ENCODE measurements at places on chromosomes 1 and 21.

DNA sequence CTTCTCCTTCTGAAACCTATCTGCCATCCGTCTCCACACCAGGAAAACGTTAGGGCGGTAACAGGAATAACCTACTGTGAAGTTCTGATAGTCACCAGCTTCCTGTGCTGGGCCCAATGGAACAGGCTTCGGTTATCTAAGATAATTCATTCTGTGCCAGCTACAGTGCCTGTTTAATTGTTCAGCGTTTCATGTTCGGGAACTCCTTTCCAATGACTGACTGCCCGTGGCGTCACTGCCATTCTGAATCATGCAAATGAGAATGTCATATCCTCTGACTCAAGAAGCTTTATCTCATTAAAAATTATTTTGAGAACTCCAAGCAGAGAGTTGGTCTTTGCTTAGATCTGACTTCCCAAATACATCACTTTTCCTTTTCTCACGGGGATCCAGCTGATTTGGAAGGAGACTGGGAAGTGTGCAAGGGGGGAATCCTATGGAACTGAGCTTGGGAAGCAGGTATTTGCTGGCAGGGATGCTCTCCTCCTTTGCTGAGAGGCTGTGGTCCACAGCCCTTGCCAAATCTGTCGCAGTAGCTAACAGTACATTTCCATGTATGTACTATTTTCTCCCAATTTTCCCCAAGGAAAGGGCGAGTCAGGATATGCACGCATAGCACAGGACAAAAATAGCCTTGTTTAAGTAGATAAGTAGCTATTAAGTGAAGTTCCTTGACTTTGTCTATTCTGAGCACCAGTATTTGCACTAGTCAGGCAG lies 358.7 kb downstream of the LTN1 start:
- no peak for DNase-seq

DNA sequence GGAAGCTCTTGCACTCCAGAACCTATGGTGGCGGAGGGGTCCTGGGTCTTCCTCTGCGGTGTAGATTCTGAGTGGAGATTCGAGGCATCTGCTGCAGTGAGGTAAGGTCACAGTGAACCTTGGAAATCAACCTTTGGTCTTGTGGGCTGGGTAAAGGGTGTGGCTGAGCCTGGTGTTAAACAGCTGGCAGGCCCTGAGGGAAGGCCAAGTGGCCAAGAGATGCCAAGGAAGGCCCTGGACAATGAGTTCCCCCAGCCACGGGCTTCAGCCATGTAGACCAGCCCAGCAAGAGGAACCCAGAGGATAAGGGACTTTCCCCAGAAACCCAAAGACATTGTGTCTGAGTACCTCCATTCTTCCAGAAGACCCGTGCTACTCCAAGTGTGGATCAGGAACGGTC lies 137.2 kb upstream of the ETS2 start:
- no peak for DNase-seq

DNA sequence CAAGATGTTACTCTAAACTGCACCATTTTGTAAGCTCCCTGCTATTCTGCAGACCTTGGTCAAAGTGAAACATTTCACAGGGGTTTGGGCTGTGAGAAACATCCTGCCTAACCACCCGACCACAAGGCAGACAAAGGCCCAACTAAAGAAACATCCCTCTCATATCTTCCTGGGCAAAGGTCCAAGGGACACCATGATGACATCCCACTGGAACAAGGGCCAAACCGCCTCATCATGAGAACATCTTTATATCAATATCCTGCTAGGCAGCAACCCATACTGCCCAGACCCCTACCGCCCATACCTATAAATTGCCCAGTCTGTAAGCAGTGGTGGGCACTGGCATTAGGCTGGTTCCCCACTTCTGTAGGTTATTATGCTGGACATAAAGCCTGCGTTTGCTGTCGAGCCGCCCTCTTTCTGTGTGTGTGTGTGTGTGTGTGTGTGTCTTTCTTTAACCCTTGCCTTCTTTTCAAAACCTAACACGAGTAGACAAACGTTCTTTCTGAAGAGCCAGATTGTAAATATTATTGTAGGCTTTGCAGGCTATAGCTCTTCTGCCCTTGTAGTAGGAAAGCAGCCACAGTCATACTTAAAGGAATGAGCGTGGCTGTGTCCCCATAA lies 1.0 kb upstream of the PPIE start:
- DNase-seq: no peak

- DNase-seq: no peak
Measured at GRCh38 chr1:30612536-30613065, 110.8 kb downstream of the MATN1 start.

DNA sequence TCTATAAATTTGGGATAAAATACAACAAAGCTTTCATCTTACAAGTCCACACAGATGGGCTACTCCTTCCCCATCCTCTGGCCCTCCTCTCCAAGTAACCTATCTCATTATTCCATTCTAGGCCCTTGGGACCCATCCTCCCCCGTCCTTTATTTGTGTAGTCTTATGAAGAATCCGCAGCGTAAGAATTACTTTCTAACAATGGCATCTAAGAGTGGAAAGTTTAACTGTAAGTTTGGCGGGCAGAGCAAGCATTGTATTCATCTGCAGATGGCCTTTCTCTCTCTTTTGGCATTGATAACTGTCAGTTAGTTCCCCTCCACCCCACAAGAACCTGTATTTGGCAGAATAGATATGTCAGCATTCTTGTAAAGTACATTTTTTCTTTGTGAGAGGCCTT lies 91.9 kb upstream of the TSPAN2 start:
- no peak for DNase-seq

- no peak for DNase-seq
Measured at GRCh38 chr1:19710825-19711611, 46.3 kb downstream of the HTR6 start.

DNA sequence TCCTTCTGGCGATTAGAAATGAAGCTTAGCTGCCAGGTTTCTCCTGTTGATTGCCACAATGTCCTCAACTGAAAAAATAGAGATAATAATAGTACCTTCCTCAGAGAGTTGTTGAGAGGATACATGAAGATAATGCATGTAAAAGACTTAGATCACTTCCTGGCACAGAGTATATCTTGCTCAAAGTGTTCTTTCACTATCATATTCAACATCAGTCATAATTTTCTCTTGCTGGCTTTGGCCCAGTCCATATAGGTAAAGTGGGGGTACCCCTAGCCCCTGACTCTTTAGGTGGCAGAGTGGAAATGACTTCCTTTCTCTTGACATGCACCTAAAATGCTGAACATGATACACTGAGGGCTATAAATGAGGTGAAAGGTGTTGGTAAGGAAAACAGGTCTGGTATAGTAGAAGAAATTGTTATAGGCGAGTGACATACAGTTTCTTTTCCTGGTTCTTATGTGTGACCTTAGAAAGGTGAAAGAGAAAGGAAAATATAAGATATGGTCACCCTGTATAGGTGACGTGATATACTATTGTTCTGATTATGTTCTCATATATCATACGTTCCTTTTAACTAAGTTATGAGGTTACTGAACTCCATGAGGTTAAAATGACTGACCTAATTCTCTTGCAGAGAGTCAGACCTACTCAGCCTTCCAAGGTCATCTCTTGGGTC lies 209.9 kb upstream of the DEPDC1 start:
- no peak for DNase-seq

DNA sequence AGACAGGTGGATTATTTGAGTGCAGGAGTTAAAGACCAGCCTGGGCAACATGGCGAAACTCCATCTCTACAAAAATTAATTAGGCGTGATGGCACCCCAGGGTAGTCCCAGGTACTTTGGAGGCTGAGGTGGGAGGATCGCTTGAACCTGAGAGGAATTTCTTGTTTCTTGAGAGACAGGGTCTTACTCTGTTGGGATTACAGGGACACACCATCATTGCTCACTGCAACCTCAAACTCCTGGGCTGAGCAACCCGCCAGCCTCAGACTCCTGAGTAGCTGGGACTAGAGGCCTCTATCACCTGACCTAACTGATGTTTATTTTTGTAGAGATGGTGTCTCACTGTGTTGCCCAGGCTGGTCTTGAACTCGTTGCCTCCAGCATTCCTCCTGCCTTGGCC lies 24.8 kb downstream of the DHX9 start:
- no peak for DNase-seq

DNA sequence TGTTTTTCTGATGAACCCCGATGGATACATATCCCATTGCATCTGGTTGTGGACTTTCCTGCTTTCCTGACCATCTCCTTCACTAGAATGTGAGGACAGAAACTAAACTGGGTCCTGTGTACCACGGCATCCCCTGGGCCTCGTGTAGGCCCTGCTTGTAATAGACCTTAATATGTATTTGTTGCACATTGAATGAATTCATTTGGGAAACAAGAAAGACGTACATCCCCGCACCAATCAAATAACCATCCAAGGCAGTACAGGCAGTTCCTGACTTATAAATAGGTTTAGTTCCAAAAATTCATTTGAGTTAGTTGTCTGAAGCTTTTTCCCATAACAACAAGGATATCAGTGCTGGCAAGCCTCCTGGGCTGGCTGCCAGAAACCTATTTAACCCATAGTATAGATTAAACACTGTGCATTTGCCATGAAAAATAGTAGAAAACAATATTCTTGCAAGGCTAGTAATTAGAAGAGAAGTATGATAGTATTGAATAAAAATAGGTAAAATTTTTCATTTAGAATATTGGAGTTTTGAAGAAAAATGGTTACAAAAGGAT lies 81.8 kb upstream of the CD34 start:
- DNase-seq: no peak

DNA sequence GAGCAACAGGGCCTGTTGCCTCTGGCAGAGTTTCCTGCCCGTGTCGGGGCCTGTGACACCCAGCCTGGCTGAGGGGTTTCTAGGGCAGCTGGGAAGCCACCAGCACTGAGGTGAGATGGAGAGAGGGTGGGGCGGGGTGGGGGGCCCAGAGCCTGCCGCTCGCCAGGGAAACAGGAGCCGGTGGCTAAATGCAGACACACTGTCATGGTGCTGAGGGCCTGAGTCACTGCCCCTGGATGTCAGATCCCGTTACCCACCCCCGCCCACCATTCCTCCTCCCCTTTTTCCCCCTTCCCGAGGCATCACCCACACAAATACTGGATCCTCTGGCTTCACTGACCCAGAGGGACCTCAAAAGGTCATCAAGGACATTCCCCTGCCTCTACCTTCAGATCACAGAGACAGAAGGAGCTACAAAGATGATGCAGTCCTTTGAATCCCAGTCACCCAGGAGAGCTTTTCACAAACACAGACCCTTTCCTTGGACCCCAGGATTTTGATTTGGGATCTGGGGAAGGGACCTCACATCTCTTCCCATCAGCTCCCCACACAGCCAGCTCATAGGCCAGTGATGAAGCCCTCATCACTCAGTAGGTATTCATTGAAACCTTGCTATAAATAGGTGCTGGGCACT lies 1.9 kb upstream of the HSPB7 start:
- DNase-seq: no peak

GRCh38 chr1:153777648-153778047 lies 2.4 kb downstream of the SLC27A3 start:
- no peak for DNase-seq

DNA sequence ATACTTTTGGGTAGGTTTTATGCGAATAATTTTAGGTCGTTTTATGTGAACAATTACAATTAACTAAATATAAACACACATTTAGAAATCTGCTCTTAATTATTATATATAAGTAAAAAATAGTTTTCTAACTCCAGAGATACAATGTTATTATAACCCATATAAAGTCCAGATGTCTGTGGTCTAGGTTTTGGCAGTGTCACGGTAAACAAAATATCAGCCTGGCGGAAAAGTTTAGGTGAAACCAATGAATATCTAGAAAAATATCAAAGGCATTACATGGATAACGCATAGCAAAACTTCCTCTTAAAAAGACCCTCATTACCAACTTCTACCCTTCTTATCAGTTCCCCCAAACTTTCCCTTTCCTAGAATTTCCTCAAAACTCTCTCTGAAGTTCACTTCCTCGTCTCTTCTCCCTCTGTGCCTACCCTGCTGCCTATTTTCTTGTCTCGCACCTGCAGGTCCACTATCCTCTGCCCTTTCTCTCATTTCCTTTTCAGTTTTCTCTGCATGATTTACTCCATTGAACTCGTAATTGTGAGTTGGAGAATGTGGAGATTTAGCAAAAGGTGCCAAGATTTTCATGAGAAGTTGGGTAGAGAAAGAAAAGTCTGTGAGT lies 21.8 kb downstream of the VTCN1 start:
- DNase-seq: no peak

GRCh38 chr1:92298573-92299476 lies at the start of the genes GLMN and RPAP2:
Gene GLMN, minus strand, starts transcription at chr1:92298987. Its CDS starts 988 bp downstream, at chr1:92297999.
Gene RPAP2, plus strand, starts transcription at chr1:92299059. Its CDS starts 15 bp downstream, at chr1:92299074.
- DNase-seq: peak; percentile 63

DNA sequence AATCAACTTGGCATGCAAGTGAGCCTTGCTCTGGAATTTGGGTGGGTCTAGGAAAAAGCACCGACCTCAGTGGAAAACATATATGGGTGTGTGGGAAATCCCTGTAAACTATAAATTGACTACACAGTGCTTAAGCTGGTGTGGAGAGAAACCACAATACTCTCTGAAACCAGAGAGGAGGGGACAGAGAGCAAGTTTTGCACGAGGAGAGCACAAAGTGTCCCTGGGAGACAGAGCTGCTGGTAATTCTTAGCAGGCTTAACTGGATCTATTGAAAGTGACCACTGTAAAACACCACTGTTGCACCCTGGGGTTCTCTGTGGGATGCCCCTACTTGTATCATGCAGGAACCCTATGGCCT lies 12.8 kb downstream of the KCNJ15 start:
- DNase-seq: no peak

GRCh38 chr1:93567255-93567918 lies 114.2 kb downstream of the BCAR3 start:
- no peak for DNase-seq

GRCh38 chr1:198101716-198102453 lies 54.9 kb upstream of the NEK7 start:
- no peak for DNase-seq

DNA sequence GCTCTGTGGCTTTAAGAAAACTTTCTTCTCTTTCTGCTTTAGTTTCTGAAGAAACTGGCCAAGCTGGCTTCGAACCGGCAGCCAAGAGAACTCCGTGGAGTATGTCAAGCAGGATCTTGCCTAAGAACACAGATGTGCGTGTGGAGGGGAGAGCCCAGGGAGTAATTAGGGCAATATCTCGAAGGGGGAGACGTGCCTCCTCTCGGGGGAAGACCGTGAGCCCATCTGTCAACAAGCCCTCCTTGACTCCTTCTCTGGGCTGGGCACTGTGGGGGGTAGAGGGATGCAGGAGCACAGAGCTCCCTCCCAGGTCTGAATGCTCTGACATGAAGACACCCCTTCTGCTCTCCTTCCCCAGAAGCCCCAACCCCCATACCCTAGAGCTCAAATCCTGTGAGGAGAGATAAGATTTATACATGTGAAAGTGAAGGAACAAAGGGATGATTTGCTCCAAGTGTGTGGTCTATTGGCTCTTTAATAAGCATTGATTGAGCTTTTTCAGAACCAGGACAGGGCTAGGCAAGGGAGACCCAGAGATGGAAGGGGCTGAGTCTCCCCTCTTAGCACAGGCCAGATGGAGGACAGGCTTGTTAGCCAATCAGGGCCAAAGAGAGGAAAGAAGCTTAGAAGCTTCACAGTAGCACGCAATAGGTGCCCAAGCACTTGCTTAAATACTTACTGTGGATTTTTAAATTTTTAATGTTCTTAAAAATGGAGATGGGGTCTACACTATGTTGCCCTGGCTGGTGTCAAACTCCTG lies 37.5 kb downstream of the EDN2 start:
- no peak for DNase-seq

- no peak for DNase-seq
Measured at GRCh38 chr1:2644171-2644570, 11.4 kb upstream of the MMEL1 start.

GRCh38 chr1:248691567-248692155 lies 10.9 kb downstream of the OR14I1 start:
- DNase-seq: no peak
